ENCODE measurements at places on chromosomes 7 and 10. TPM values are rescaled to one million over a fixed set of nuclear protein-coding genes. Genes with fewer than 3 reads are reported as not detected.

The GHRHR gene
- total RNA-seq: not detected

GRCh38 chr7:82965088-82966036, 197.3 kb downstream of the PCLO start:
- DNase-seq: no peak

GRCh38 chr7:148939128-148939755, 55.2 kb upstream of the EZH2 start:
- DNase-seq: no peak

GRCh38 chr7:139592801-139593461, 69.4 kb downstream of the CLEC2L start:
- no peak for DNase-seq

DNA sequence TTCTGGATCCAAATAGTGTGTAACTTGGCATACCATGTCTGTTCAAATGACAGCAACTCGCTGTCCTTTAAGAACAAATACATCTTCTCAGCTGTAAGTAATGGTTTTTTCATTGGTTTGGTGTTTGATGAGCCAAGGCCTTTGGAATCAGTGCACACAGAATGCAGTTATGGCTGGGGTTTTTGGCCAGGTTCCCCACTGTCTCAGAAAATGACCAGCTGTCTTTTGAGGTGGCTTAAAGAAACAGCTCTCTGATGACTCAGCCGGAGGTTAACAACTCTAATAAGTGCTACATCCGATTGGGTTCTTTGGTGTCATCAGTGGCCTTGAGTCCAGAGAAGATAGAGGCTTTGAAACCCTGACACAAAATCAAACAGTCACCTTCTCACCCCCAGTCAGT, 688.4 kb downstream of the REEP3 start:
- no peak for DNase-seq

- DNase-seq: no peak
These were observed 10.9 kb downstream of the LDB3 start for GRCh38 chr10:86678999-86679792.

The PLCE1 gene
- not detected for total RNA-seq

- DNase-seq: no peak
These were observed 73.9 kb downstream of the IGF2BP3 start for GRCh38 chr7:23396222-23397015.

The MGMT gene
- total RNA-seq: 14.6 TPM

The CTAGE4 gene
- total RNA-seq: 0.61 TPM

- no peak for DNase-seq
These were observed 28.0 kb downstream of the GUSB start for GRCh38 chr7:65953890-65954450.

GRCh38 chr10:117892681-117893220, 154.0 kb downstream of the RAB11FIP2 start:
- DNase-seq: no peak

GRCh38 chr10:12195281-12195602, 449 bp downstream of the NUDT5 start:
- no peak for DNase-seq
